ENCODE measurements at places on chromosomes 3 and 15.

- no peak for DNase-seq
These were observed 112.1 kb upstream of the MRPS22 start for GRCh38 chr3:139231555-139232281.

GRCh38 chr3:117346901-117347300 lies 637.3 kb downstream of the TUSC7 start:
- DNase-seq: no peak

DNA sequence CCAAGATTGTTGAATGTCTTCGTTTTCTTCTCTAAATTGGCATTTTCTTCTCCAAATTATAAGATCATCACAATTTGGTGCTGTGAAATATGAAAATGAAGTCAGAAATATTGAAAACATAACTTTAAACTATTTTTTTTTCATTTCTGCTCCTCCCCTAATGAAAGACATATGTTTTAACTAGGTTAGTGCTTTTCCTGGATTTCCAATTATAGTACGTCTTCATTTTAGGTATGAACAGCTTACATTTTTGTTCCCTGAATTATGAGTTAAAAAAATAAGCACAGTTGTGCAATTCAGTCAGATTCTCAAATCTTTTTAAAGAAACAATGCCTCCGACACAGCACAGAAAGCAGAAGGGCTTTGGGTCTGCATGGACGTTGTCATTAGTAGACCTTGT lies 83.5 kb upstream of the CFAP20DC start:
- no peak for DNase-seq

- no peak for DNase-seq
These were observed 54.6 kb upstream of the TOP2B start for GRCh38 chr3:25719321-25719720.

GRCh38 chr15:44710236-44711095 lies 657 bp downstream of the PATL2 start:
- DNase-seq: no peak

All from A549 (cell line).